ENCODE measurements at places on chromosomes 3 and 15.

DNA sequence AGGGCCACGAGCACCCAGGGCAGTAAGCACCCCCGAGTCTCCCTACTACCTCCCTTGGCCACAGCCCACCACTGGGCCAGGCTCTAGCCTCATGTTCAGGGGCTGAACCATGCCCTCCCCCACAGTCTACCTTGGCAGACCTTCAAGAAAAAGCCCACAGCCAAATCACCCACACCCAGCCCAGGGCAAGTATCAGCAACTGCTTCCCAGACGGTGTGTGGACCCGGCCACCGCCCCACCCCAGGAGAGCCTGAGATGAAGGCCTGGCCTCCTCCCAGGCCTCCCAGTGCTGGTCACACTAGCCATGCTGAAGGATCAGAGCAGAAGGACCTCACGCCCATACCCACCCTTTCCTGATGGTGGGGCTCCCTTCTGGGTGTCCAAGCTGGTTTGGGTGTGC lies 92.0 kb upstream of the LINGO1 start:
- no peak for DNase-seq

DNA sequence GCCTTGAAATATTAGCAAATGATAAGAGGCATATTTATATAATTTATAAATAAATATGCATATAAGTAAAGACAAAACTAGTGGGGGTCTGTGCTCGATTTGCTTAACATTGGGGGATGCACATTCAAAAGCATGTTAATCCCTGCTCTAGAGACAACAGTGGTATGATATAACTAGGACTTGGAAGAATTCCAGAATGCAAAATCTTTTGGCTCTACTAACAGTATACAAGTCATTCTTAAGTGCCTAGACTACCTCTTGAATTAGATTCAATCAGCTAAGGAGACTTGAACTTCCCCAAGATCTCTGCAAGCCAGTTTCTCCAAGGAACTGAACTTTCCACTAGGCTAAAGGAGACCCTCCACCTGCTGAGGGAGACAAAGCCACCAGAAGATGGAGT lies 282.7 kb upstream of the RORA start:
- DNase-seq = no peak

- no peak for DNase-seq
These were observed 1.0 kb downstream of the IQSEC1 start for GRCh38 chr3:13072239-13072599.

DNA sequence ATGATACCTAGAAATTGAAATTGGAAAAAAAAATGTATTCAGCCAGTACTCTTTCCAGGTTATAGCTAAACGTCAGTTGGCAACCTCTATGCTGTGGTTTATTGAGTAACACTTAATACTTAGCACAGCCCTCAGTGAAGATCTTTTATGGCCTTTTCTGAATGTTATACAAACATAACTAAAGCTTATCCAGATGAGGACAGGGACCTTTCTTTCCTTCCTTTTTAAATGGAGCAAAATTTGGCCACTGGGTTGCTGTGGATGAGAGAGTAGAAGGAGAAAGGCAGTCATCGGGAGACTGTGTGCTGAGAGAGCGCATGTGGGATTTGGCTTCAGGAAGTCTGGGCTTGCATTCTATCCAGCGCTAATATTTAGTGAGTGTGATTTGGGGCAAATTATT lies 36.1 kb downstream of the IGF1R start:
- no peak for DNase-seq

GRCh38 chr3:119098619-119099222 lies 47.2 kb upstream of the TEX55 start:
- no peak for DNase-seq

- DNase-seq = no peak
These were observed 54.0 kb downstream of the VGLL4 start for GRCh38 chr3:11589706-11590105.

- no peak for DNase-seq
These were observed 331.1 kb downstream of the TBC1D5 start for GRCh38 chr3:17411157-17411877.

- DNase-seq = no peak
These were observed 48.1 kb downstream of the RAP2B start for GRCh38 chr3:153210146-153210545.

DNA sequence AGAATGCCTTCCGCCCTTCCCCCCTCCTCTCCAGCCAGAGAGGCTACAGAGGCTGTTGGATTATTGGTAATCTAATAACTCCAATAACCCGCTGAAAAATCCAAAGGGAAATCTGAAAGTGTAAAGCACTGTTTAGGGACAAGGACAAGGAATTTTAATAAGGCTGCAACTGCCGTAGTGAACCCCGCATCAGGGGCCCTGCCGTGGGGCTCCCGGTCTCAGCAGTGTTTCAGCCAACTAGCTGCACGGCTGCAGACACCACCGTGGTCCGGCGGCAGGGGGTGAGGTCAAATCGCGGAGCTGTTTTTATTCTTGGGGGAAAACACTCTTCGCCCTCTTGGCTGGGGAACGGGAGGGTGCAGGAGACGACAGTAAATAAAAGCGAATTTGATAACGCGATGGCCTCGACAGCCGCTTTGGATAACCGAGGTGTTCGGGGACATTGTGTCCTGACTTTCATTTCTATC lies 6.1 kb downstream of the BCL6 start:
- DNase-seq = no peak
